ENCODE measurements at places on chromosomes 2 and 18. TPM values are rescaled to one million over a fixed set of nuclear protein-coding genes. Genes with fewer than 3 reads are reported as not detected.

- DNase-seq: no peak
These were observed 17.9 kb upstream of the NEUROD1 start for GRCh38 chr2:181698223-181698622.

- no peak for DNase-seq
These were observed 97.2 kb downstream of the RAB3GAP1 start for GRCh38 chr2:135149251-135149650.

DNA sequence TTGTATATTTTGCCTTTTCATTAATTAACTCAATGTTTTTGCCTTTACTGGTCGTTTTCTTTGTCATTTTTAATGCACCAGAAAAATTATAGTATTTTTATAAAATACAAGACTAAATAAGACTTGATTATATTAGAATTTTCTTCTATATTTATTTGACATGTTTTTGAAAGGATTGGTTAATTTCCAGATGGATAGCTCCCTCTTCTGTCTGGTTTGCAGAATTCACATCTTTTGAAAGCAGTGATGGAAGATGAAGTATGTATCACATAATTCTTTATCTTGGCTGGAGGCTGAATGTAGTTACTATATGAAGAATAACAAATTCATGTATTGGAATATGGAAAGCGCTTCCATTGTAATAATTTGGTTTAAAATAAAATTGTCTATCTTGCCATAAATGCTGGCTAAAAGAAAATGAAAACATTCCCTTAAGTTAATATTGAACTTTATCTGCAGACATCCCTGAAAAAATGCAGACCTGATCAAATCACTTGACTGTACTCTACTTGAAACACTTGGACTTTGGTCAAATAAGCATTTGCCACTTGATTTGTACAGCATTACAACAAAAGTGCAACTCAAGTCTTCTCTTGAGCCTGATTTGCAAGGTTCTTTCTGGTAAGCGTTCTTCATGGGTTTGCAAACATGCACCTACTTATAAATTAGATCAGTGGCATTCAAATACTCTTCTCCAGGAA is 86.3 kb upstream of the EFEMP1 start:
- no peak for DNase-seq

DNA sequence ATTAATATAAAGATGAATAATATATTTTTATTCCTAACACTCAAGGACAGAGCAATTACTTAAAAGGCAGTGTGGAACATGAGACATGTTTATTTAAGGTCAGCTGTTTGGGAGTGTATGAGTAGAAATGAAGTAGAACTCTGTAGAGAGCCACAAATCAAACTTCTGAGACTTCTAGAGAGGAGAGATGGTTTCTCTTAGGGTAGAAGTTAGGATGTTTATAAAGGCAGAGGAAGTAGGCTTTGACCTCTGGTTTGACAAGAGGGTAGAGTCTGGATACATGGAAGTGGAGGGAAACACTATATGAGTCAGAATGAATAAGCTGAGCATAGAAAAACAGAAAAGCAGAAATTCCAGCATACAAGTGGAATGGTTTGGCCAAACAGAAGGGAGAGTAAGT is 262.1 kb upstream of the KLHL14 start:
- DNase-seq: no peak

DNA sequence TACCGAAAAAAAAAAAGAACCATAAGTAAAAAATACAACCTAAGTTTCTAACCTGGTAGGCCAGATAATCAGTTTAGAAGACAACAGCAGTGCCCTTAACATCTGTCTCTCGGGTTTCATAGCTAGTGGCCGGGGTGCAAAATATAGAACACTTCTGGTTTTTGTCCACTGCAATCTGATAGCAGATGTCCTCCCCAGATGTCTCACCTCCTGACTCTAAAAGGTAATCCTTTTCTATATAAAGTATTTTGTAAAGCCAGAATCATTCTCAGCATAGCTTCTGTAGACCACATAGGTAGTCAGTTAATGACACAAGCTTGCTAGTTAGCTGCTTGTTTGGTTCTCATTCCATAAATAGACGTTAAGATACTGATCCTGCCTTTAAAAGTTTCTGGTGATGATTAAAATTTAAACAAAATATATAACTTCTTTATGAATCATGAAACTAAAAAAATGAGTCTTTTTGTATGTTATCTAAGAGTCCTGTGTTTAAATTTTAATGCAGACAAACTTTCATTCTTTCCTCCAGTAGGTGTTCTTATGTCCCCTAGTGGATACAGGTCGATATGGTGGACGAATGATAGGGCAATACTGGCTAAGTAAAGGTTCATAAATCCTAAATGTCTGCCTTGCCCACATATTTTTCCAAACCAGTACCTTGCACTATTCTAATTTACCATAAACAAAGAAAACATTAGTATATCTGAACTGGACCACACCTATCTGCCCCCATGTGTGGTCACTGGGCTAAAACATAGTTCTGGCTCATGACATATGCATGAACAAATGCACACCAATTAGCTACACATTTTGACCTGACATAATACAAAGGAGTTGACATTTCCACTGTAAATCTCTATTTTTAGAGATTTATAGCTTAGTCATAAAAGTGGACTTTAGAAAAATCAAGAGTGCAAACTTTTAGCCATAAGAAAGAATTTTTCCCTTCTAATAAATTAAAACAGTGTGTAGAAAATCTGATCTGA is 171.0 kb downstream of the SRBD1 start:
- peak; percentile 41 for DNase-seq

GRCh38 chr2:36570416-36570815 is 27.6 kb downstream of the FEZ2 start:
- DNase-seq: no peak

DNA sequence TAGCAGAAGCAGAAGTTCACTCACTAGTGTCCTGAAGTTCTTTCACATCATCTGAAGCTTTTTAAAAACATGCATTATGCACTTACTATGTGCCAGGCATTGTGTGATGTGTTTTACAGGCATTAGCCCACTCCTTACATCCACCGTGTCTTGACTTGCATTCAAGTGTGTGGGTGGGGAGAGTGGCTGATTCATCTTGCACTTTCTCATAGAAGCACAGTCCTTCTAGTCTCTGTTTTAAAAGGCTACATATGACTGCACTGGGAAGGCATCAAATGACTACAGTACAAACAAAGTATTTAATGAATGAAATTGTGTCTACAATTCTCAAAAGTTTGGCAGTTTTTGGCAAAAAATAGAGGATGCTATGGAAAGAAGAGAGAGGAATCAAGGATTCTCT is 21.6 kb upstream of the DSC3 start:
- no peak for DNase-seq

- no peak for DNase-seq
These were observed 11.6 kb downstream of the ZNF397 start for GRCh38 chr18:35252466-35252865.

DNA sequence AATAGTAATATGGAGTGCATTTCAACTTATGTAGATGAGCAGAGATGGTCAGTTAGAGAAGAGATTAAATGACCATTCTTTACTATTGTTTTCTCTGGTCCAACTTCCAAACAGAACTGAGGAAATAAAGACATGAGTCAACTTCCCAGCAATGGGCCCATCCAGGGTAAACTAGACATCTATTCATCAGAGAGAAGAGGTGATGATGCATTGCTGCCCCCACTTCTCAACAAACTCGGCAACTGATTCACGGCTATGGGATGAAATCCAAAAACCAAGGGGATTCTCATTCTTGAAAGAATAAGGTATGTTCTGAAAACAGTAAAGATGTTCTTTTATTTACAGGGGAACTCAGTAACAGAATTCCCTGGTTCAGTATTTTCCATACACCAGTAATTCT is 190.7 kb downstream of the RDH14 start:
- DNase-seq: peak; percentile 54

DNA sequence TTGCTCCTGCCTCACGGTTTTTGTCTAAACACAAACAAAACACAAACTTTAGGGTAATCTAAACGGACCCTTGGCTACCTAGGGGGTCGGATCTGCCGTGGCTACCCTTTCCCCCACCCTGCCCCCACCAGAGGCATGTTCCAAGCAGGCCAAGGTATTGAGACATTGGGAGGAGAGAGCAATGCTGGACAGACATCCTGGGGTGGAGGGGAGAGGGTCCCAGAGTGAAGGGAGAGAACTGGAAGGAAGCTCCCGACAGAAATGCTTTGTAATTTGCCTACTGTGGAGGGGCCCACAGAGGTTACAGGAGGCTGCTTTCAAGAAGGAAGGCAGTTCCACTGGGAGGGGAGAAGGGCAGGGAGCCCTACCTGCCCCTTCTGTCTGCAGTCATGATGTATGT is 13.9 kb upstream of the MAT2A start:
- no peak for DNase-seq

GRCh38 chr2:18522484-18523146 is 37.8 kb downstream of the RDH14 start:
- DNase-seq: no peak

GRCh38 chr2:79876430-79876829 is 363.6 kb downstream of the CTNNA2 start:
- no peak for DNase-seq

- DNase-seq: no peak
These were observed 49.9 kb downstream of the ST8SIA5 start for GRCh38 chr18:46706968-46707367.

DNA sequence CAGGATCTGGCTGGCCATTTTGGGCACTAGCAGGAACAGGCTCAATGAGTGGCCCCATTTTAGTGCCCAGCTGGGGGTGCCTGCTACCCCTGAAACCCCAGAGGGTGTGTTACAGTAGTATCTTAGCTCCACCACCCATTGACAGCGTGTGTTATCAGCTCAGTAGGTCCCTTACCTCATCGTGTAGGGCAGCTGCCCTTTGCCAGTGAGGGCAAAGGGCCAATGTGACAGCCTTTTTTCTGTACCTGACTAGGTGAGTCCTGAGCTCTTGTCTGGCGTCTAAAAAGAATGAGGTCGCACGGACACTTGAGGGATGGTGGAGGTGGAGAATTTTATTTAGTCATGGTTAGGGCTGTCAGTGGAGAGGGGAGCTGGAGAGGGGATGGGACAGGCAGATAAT is 462.2 kb downstream of the PIK3C3 start:
- DNase-seq: no peak

- DNase-seq: no peak
These were observed 268.5 kb upstream of the LRATD1 start for GRCh38 chr2:14363976-14364375.

DNA sequence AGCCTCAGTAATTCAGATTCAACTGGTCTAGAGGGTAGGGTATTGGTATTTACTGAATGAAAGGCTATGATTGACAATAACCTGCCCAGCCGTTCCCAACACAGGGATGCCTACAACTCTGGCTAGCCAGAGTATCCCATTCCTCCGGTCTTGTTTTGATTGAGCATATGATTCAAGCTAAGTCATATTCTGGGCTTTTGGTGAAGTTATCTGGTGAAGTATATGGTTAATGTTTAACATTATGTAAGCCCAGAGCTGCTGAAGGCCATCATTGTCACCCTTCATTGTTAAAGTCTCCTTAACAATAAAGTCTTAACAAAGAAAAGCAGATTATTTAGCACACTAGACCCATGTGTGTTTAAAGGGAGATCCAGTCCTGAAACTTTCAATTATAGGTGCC is 152.6 kb downstream of the EXOC6B start:
- no peak for DNase-seq

DNA sequence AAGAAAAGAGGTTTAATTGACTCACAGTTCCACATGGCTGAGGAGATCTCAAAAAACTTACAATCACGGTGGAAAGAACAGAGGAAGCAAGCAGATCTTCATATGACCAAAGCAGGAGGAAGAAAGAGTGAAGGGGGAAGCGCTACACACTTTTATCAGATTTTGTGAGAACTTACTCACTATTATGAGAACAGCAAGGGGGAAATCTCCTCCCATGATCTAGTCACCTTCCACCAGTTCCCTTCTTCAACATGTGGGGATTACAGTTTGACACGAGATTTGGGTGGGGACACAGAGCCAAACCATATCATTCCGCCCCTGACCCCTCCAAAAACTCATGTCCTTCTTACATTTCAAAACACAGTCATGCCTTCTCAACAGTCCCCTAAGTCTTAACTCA is 54.2 kb downstream of the G6PC2 start:
- DNase-seq: no peak

GRCh38 chr2:198383392-198383791 is 579.0 kb downstream of the PLCL1 start:
- no peak for DNase-seq

GRCh38 chr2:8644605-8645175 is 37.2 kb upstream of the ID2 start:
- DNase-seq: no peak

GRCh38 chr2:202149155-202149762 is 76.2 kb downstream of the KIAA2012 start:
- DNase-seq: no peak

GRCh38 chr2:55500025-55500424 is 19.5 kb upstream of the CFAP36 start:
- no peak for DNase-seq

- DNase-seq: no peak
These were observed 173.7 kb downstream of the PTPRM start for GRCh38 chr18:7740821-7741220.

DNA sequence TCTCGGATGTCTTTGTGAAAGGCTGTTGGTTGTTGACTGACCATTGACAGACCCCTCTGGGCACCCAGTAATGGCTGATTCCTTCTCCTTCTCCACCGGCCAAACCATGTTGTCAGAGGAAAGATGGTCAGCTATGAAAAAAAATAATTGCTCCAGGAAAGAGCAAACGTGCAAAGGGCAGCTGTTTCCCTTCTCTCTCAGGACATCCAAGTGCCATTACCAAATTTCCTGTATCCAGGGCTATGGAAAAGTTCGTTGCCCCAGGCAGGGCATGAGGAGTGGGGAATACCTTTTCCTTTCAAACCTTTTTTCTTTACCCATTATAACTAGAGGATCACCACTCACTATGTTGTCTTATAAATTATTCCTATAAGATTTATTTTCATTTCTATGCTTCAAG is 321.5 kb upstream of the HNRNPA3 start:
- no peak for DNase-seq

Gene MERTK
- not detected for total RNA-seq

Gene HOXD9
- total RNA-seq: 1.8 TPM

Gene MATN3
- 2.9 TPM for total RNA-seq

Gene STON1
- 8.8 TPM for total RNA-seq

Gene LIPT1
- total RNA-seq: 2.9 TPM

Gene GRHL1
- total RNA-seq: 1.3 TPM

Gene FAHD2B
- 6.8 TPM for total RNA-seq

Gene SH2D6
- total RNA-seq: not detected

Gene INPP5D
- total RNA-seq: 13.3 TPM
